M059J (cell line): ENCODE measurements at places on chromosomes 13 and 19.
A peak's percentile ranks its signal among the peaks of the same experiment; 100 is the strongest.

- peak; percentile 6 for DNase-seq
Observed at GRCh38 chr13:25249001-25249543, 38.2 kb downstream of the MTMR6 start.

DNA sequence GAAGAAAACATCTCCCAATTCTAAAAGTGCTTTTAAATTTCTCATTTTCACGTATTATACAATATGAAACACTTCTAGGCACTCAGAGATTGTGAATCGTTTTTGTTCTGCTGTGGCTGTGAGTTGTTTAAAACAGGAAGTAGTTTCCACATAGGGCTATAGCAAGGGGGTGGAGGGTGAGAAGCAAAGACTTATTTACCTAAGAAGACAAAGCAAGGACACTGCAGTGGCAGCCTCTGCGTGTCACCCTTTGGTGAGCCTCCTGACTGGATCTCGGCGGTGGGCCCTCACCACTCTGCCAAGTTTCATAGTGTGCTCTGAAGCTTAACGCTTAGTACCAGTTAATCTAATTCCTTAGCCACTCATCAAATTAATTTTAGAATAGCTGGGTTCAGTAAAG is 56.8 kb downstream of the TNFSF13B start:
- DNase-seq = no peak

DNA sequence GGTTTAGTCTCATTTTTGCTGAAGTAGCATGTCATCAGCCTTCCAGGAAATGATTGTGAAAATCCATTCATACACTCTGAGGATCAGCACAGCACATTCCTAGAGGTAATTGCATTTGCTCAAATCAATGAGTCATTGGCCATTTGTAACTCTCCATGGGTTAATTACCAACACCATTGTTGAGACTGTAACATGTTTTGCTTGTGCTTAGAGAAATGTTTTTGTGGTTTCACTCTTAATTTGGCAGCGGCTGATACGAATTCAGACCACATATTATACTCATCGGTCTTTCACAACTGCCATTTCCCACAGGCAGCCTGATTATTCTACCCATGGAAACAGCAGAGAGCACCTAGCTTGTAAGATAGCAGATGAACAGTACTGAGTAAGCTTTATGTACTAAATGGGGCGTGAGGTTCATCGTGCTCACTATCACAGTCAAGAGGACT is 110.3 kb downstream of the NHLRC3 start:
- peak; percentile 80 for DNase-seq

GRCh38 chr19:2494447-2495129 is 18.7 kb downstream of the GADD45B start:
- peak; percentile 69 for DNase-seq
